ENCODE measurements at places on chromosomes 7 and 10.

DNA sequence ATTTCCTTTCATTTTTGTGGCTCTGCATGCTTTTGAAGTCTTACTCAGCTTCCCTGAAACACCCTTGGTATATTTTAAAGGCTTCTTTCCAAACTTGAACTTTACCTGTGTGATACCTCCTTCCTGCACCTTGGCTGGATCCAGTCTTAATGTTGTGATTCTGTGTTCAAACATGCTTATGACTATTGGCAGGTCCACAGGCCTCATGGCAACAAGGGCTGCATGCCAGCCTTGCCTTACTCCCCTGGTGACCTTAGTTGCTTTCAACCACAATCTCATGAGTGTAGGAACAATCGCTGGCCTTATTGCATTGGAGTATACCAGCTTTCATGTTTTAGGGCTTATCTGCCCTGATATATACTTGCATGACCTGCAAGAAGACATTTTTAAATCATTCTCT, 238.7 kb downstream of the KIF20B start:
- DNase-seq: no peak

DNA sequence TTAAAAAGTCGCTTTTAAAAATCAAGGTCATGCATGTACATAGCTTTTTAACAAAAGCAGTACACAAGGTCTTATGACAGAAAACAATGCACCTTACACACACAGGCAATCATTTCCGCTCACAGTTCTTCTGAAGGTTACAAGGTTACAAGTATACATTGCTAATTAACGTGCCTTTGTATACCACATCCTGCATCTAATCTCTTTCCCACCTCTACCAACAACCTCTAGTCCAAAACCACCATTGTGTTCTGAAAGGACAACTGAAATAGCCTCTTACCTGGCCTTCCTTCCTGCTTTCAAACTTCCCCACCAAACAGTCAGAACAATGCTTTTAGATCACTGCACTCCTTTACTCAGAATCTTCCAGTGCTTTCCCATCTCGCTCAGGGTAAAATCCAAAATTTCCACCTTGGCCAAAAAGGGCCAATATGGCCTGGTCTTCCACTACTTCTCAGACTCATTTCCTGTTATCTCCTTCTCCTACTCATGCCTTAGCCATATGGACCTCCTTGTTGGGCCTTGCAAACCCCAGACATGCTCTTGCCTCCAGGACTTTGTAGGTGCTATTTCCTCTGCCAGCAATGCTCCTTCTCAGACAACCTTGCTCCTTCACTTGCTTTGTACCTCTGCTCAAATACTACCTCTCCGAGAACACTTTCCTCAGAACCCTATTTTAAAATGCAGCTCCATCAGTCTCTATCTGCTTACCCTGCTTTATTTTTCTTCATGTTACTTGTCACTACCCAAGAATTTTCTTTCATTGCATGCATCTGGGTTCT, 205.4 kb downstream of the DNAJC1 start:
- DNase-seq: no peak

GRCh38 chr7:4621396-4621795, 60.7 kb upstream of the FOXK1 start:
- DNase-seq: no peak

DNA sequence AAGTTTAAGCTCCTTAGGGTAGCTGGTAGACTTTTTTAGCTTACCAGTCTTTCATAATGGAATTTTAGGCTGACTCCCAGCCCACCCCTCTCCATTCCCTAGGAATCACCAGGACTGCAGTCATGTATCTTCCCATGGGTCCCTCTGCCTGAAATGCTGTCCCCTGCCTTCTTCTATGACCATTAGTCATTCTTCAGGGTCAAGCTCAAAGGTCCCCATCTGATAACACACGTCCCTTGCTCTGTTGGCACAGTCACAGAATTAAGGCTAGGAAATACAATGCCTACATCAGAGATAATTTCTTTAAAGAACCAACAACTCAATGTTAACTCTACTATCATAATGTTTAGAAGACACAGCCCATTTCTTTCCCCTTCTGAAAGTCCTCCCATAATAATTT, 140.6 kb downstream of the RAPGEF5 start:
- no peak for DNase-seq

GRCh38 chr10:120453886-120454285, 3.1 kb upstream of the PLPP4 start:
- no peak for DNase-seq

DNA sequence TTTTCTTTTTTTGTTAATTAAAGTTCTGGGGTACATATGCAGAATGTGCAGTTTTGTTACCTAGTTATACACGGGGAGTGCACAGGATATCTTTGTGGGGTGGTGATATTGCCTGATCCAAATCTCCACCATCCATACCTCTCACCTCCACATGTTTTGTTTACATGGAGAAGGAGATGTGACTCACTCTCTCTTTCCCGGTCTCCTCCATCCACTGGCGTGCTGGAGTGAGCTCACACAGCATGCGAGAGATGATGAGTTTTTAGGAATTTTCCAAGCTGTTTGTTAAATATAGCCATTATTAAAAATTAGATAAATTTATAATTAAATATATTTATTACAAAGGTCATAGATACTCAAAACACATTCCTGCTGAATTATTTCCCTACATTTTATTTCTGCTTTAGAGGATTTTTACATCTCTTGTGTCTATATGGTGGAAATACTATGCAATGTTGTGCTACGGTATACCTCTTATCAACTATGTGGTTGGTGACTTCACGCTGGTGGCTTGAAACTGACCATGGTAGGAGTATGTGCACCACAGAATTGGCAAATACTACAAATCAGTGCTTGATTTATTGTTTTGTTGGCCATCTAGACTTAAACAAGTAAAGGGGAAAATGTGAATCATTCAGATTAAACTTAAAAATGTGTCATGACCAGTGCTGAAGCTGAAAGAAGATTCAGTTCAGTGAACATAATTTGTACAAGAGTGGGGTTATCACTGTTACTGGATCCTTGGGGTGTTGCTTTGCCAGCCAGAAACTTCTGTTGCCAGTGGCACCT, 107.9 kb upstream of the FAM180A start:
- no peak for DNase-seq

GRCh38 chr10:108452533-108452932, 1288.0 kb upstream of the SORCS1 start:
- DNase-seq: no peak

DNA sequence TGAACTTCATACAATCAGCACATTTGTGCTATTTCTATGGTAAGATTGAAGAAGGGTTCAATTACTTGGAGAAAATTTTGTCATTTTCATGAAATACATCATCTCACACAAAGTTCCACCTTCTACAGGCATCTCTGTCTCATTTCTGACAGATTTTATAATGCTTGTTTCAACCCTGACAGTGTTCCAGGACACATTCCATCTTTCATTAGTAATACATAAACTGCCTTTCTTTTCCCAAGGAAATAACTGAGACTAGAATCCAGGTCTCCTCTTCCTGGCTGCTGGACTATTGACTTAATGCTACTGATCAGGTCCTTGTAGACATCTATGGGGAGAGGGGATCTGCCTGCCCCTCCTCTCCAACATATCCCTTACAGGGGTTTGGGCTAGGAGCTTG, 70.1 kb upstream of the PLPP4 start:
- DNase-seq: no peak

DNA sequence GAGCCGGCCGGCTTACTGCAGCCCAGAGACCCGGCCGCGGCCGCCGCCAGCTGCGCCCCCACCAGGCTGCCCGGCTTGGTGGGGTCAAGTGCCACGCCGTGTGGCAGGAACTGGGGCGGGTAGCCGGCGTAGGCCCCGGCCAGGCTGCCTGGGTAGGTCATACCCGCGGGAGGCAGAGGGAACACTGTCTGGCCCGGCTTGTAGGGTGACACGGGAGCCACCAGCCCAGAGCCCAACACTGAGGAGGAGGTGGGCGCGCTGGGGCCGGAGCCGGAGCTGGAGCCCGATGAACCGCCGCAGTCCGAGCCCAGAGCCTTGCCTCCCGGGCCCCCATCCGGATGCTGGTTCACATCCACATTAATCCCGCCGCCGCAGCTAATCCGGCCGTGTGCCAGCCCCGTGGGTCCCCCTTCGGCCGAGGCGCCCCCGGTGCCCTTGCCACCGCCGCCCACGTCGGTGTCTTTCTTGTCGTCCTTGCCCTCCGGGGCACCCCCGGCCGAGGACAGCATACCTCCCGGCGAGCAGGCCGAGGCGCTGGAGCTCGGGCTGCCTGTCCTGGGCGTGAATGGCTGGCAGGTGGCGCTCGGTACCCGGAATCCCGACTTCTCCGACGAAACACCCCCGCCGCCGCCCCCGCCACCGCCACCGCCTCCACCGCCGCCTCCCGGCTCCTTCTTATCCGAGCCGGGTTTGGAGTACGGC, 2.0 kb downstream of the ZNF503 start:
- peak; percentile 62 for DNase-seq

DNA sequence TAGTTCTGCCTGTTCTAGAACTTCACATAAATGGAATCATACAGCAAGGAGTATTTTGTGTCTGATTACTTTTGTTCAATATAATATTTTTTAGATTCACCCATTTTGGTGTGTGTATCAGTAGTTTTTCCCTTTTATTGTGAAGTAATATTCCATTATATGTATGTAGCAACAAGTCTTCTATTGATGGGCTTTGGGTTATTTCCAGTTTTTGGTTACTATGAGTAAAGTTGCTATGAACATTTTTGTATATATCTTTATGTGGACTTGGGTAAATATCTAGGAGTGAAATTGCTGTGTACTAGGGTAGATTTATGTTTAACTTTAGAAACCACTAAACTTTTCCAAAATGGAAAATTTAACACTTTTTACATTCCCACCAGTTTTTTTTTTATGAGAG, 35.7 kb downstream of the ADK start:
- no peak for DNase-seq

GRCh38 chr10:117534321-117535297, 7.9 kb upstream of the EMX2 start:
- no peak for DNase-seq

GRCh38 chr7:69889338-69889975, 291.2 kb downstream of the AUTS2 start:
- no peak for DNase-seq

DNA sequence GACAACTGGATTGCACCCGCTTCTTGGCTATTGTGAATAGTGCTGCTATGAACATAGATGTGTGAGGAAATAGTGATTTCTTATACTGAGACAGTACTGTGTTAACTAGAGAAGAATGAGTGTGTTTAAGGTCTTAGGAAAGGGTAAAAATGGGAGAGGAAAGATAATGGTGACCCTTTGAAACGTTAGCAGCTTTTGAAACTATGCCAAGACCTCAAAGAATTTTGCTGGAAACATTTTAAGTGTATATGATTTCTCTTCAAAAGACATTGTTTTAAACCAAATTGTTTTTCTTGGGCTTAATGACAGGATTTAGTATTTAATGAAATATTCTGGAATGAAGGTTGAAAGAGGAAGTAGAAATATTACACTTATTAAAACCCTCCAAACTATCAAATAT, 100.8 kb upstream of the ARHGAP21 start:
- no peak for DNase-seq

GRCh38 chr10:78891741-78892140, 177.0 kb upstream of the ZMIZ1 start:
- no peak for DNase-seq

DNA sequence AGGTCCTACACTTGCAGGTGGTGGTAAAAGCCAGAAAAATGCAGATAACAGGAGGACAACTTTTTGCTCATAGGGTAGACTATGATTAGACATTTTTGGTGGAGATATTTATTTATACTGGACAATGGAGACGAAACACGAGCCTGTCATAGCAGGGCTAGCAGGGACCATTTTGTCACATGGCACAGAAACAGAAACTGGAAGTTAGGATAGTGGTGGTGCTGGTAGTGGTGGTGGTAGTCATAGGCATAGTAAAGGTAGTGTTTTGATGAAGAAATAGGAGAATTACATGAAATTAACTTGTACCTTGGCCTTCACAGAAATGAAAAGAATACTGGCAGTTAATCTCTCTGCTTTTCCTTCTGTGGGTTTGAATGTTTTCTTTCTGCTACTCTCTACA, 8.8 kb upstream of the MGAM start:
- no peak for DNase-seq

DNA sequence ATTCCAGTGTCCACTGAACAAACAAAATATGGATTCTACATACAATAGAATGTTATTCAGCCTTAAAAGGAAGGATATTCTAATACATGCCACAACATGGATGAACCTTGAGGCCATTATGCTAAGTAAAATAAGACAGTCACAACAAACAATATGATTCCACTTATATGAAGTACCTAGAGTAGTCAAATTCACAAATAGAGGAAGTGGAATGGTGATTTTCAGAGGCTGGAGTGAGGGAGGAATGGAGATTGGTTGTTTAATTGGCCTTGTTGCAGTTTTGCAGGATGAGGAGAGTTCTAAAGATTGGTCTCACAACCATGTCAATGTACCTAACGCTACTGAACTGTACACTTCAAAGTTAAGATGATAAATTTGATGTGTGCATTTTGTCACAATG, 119.6 kb downstream of the CHN2 start:
- no peak for DNase-seq

DNA sequence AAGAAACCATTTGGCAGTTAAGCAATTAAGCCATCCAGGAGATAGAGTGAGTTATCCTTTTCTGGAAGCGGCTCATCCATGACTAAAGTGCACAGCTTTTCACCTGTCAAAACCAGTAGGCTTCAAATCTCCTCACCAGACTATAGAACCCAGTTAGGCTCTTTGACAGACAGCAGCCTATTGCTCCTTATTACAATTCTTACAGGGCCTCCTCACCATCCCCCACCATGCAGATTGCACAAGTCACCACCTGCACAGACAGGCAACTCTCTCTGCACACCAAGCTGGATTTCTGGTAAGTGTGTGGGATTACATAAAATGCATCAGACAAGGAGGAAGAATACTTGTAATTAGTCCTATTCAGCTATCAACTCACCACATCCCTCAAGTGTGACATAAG, 301.6 kb downstream of the SNX13 start:
- DNase-seq: no peak

- no peak for DNase-seq
Observed at GRCh38 chr10:28984431-28984830, 304.4 kb upstream of the LYZL1 start.

GRCh38 chr7:155741805-155742204, 70.5 kb downstream of the SHH start:
- DNase-seq: no peak

- no peak for DNase-seq
Observed at GRCh38 chr10:103140469-103140868, 52.6 kb downstream of the NT5C2 start.

- DNase-seq: no peak
Observed at GRCh38 chr7:37945336-37945735, 24.9 kb downstream of the EPDR1 start.

DNA sequence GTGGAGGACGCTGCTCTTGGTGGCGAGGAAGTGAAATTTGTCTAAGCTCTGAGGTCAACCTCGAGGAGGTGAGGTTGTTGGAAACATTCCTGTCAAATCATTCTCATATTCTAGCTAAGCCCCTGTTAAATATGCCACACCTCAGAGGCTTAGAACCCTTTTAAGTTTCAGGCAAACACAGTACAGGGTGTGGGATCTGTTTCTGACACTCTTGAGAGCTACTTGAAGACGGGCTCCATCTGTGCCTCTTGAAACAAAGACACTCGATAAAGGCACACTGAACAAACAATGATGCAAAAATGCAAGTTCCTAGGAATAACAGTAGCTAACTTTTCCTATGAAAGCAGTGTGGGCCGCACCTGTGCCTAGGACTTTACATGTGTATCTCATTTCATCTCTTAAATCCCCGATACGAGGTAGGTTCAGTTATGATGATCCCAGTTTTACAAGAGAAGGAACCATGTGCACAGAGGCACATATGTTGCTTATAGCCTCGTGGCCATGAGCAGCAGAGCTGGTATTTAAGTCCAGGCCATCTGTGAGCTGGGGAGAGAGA, 299.2 kb downstream of the CCDC3 start:
- DNase-seq: no peak

Data from GM12891 (cell line).